GM12892 (cell line): ENCODE measurements at places on chromosomes 1 and 21.

DNA sequence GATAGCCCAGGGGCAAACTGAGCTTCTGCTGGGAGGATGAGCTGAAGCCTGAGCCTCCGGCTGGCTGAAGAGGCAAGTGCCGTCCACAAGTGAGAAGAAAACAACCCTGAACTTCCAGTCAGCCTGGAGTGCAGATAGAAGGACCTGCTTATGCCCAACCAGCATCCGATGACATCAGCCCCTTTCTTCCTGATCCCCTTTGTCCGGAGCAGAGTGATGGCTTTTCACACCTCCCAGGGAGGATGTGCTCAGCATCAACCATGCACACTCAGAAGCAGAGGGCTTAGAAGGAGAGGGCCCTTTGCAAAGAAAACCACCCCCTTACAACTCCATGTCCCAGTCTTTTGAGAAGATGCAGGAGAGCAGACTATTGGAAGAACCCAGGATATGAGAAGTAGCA is 23.7 kb upstream of the REG4 start:
- no peak for DNase-seq

DNA sequence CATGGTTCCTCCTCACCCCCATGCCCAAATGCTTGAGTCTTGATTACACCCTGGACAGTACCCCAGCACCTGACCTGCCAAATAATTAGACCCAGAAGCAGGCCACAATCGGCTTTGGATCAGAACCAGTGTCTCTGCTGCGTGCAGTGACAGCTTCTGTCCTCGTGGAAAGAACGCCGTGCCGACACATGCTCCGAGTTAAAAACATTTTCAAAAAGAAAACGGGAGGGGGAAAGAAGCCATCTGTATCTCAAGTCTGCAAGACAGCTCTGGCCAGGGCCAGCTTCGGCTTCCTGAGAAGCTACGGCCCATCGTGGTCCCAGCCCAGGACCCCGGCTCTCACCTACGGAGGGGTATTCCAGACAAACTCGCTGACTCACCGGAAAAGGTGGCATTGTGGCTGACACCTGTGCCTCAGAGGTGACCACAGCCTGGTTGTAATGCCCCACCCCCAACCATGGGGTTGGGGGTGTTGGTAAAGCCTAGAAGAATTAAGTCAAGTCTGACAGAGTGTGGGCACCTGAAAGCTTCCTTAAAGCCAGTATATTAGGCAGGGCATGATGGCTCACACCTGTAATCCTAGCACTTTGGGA is 25.8 kb downstream of the SSBP3 start:
- no peak for DNase-seq

- DNase-seq, result no peak
Observed at GRCh38 chr1:198575798-198576641, 35.5 kb upstream of the ATP6V1G3 start.

- no peak for DNase-seq
Observed at GRCh38 chr1:2078170-2078569, 28.0 kb downstream of the PRKCZ start.

GRCh38 chr1:184866991-184867788 is 107.1 kb downstream of the NIBAN1 start:
- no peak for DNase-seq

DNA sequence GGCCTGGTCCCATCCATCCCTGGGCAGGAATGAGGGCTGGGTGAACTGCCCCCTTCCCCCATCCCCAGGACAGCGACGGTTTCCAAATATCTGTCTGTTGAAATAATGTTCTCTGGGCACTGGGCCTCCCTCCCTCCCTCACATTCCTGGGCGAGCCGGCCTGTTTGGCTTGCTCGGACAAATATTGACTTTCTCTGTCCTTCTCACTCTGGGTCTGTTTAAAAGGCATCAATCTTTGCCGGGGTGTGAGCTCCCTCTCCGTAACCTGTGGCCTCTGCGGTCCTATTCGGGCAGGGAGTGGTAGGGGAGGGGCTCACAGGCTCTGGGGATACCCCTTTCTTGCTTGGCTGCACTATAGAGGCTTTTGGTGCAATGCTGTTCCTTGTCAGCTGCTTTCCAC is 40.2 kb downstream of the FOXD2 start:
- no peak for DNase-seq

GRCh38 chr1:907611-908451 is 15.9 kb upstream of the SAMD11 start:
- peak; percentile 15 for DNase-seq

DNA sequence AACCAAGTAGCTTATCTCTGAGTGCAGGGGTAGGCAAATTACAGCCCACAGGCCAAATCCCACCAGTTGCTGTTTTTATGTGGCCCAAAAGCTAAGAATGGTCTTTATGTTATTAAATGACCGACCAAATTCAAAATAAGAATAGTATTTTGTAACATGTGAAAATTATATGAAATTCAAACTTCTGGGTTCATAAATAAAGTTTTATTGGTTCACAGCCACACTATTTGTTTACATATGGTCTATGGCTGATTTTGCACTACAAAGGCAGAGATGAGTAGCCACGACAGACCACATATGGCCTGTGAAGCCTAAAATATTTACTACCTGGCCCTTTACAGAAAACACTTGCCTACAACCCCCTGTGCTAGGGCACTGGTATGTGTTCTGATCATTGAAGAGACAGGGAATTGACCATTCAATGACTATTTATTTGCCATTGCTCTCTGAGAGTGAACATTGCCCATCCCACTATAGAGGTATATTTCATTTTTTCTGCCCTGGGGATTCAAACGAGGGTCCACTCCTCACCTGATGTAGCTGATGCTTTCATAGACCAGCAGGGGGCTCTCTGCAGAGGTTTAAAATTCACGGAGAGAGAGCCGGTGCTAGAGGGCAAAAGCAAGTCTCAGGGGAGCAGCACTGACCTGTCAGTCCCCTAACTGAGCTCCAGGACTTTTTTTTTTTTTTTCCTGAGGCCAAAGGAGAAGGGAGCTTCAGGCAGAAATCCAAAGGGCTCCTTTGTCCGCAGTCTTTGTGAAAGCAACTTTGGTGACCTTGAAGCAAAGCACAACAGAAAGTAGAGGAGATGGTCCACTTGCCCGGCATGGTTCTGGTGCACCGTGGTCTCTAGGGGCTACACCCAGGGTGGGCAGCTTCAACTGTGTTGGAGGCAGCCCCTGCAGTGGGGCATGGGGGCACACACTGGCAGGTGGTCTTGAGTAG is 7.3 kb upstream of the GNL2 start:
- DNase-seq, result peak; percentile 38

- DNase-seq, result no peak
Observed at GRCh38 chr1:1307261-1307922, 338 bp downstream of the ACAP3 start.

DNA sequence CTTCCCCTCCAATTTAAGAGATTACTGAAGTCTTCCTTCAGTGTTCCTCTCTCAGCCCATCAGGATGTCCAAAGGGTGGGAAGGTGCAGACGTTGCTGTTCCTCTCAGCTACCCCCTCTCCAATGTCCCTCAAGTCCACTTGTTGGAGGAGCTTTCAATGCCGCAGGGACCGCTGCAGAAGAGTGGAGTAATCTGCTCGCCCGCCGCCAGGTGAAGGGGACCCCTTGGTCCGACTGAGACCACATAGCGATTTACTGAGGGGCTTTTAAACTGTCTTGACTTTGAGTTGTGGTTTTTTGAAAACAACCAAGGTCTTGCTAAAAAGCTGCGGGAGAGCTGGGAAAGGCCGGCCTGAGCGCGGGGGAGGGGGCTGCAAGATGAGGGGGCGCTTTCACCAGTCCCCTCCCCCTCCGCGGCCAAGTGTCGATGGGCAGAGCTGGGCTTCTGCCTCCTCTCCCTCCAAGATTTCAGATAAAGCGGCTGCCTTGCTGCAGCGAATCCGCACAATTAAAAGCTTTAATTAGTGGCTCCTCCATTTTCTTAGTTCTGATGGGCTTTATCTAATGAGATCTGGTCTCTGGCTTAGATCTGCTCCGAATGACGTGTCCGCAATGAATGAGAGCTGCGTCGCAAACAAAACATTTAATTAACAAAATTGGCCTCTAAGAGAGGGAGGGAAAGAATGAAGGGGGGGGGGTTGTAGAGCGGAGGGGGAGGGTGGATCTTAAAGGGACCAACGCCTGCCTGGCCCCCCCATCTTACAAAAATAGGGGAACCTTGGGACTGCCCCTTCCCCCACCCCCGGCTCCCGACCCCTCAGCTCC is 5.9 kb downstream of the LMO4 start:
- no peak for DNase-seq

- no peak for DNase-seq
Observed at GRCh38 chr1:3161176-3161840, 92.3 kb downstream of the PRDM16 start.

GRCh38 chr1:147924813-147925212 is 3.4 kb upstream of the GPR89B start:
- no peak for DNase-seq

DNA sequence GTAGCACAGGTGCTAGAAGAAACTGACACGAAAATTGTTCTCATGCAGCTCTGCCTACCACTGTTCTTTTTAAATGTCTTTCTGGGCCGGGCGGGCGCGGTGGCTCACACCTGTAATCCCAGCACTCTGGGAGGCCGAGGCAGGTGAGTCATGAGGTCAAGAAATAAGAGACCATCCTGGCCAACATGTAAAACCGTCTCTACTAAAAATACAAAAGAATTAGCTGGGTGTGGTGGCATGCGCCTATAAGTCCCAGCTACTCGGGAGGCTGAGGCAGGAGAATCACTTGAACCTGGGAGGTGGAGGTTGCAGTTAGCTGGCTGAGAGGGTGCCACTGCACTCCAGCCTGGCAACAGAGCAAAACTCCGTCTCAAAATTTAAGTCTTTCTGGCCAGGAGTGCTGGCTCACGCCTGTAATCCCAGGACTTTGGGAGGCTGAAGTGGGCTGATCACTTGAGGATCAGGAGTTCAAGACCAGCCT is 947 bp upstream of the RIT1 start:
- no peak for DNase-seq

GRCh38 chr21:33655588-33656221 is 13.4 kb downstream of the ITSN1 start:
- DNase-seq, result no peak

GRCh38 chr1:178075333-178075732 is 18.6 kb upstream of the RASAL2 start:
- no peak for DNase-seq

DNA sequence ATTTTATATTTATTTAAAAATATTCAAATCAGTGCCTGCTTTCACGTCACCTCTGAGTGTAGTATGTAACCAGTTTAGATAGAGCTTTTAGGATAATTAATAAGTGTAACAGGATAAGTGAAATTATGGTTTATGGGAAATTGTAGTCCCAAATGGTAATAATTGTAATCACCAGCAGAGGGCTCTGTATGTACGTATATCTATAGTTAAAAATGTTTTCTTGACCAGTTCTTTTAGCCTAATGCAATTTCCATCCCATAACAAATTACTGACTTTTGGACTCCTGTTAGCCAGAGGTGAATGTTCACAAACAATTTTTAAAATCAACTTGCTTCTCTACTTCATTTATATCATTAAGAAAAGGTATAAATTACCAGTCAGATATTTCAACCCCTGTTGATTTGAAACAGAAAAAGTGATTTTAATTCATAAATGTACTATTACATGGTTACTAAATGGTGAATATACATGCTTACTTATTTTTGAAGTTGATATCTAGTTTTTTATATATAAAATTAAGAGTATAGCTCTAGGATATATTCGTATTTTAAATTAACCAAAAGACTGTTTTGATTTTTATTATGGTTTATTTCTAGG is 25.3 kb downstream of the SLC30A7 start:
- DNase-seq, result no peak

- DNase-seq, result no peak
Observed at GRCh38 chr1:203306089-203306964, 1.0 kb downstream of the BTG2 start.

DNA sequence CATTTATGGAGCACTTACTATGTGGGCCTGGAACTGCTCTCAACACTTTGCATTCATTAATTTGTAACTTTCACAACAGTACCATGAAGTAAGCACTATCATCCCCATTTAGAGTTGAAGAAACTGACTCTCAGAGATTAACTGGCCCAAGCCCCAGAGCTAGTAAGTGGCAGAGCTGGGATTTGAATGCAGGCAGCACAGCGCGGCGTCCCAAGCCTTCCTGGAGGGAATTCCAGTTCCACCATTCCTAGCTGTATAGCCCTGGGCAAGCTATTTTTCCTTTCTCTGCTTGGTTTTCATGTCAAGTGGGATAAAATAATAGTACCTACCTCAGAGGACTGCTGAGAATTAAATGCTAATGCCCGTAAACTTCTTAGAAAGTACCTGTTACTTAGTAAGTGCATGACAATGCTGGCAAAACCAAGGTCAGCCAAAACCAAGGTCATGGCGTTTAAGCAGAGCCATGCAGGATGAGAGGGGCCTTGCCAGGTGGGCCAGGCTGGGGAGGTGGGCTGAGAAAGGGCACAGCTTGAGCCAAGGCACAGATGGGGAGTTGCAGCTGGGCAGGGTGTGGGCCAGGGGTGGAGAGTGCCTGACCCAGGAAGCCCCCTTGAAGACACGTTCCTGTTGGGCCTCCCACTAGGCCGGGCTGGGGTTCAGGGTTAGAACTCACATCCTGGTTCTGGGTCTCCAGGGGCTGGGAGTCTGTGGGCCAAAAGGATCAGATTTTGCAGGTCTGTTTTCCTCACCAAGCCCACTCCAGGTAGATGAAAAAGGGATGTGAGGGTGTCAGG is 4.6 kb upstream of the KNCN start:
- no peak for DNase-seq

DNA sequence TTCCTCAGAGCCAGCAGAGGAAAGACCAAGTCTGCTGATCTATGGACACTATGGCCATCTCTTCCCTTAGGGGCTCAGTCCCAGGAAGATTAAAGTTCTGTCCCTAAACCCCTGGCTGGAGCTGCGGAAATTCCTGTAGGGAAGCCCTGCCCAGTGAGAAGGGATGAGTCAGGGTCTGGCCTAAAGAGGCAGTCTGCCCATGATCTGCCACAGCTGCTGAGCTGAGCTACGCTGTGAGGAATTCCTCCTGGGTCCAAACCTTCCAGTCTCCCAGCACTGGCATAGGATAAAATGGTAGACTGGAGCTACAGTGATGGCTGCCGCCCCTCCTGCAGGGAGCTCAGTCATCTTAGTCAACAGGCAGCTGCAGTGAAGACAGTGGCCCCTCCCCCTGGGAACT is 213.7 kb downstream of the BRINP2 start:
- DNase-seq, result no peak

- no peak for DNase-seq
Observed at GRCh38 chr1:3909615-3910014, 9.5 kb upstream of the C1orf174 start.

DNA sequence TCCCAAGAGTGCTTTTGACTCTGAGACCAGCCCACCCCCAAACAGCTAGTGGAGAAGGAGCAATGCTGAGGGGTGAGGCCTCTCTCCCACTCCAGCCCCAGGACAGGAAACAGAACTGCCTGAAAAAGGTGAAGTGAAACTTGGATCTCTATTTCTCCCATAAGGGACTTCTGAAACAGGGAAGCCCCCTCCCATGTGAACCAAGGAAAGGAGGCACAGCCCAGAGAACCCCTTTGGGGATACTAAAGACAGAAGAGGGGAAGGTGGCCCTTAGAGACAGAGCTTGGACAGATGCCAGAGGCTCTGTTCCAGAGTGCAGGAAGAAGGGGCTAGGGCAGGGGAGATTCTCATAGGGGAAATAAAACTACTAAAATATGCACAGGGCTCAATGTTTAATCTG is 2.9 kb downstream of the TNFAIP8L2 start:
- no peak for DNase-seq
